ENCODE measurements at places on chromosomes 16 and 17. TPM values are rescaled to one million over a fixed set of nuclear protein-coding genes. Genes with fewer than 3 reads are reported as not detected.

Gene TP53TG3D
- total RNA-seq, result not detected

DNA sequence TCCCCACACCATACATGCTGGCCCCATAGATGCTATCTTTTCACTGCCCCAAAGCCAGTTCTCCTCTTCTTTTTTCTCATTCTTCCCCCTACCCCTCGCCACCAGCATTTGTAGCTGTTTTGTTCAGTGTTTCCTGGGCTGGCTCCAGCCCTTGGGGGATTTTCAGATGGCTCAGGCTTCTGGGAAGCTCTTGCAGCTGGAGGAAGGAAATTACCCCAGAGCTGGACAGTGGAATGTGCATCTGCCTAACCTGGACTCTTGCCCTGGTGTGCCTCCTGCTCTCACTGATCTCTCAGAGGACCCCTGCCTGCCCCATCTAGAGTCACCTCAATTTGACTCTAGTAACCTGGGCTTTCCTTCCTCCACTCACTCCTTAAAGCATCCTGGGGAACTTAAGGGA lies 82.8 kb downstream of the MYH13 start:
- peaks cover 3% of the 10 kb centered on the region for H3K27me3 ChIP-seq
- no peak overlapping the region for H3K4me3 ChIP-seq
- H3K4me1 ChIP-seq, result peaks cover 15% of the 10 kb centered on the region
- no peak overlapping the region for H3K27ac ChIP-seq
- DNase-seq, result no peak

Gene RTN4RL1
- 0.43 TPM for total RNA-seq

Gene PRSS27
- total RNA-seq, result 0.23 TPM

Gene CNGB1
- total RNA-seq, result not detected

Gene MRPL45
- total RNA-seq, result 41.3 TPM

DNA sequence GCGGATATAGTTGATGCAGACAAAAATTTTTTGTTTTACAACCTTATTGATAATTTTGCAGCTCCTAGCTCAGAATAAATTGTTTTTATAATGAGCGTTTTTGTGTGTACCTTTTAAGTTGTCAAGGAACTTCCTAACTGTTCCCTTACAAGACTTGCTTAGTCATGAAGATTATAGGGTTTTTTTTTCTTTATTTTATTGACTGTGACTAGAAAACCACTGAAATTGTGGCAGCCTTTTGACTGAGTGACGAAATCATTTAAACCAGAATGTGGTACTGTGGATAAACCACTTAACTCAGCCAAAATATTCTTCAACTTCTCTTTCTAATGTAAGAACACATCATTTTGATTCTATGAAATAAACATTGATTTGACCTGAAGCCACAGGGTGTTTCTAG lies 40.8 kb upstream of the VPS4A start:
- H3K27me3 ChIP-seq, result no peaks in the 10 kb centered on the region
- H3K4me3 ChIP-seq, result no peak overlapping the region
- H3K27ac ChIP-seq, result 0 out of 2 replicates have a peak overlapping the region, but pooled peaks have one; percentile 40

- no peaks in the 10 kb centered on the region for H3K36me3 ChIP-seq
- peaks cover 11% of the 10 kb centered on the region for H3K4me1 ChIP-seq
- H3K27me3 ChIP-seq, result peaks cover 23% of the 10 kb centered on the region
Measured at GRCh38 chr16:58448890-58449289, 51.1 kb upstream of the NDRG4 start.

Gene ITGB3
- total RNA-seq, result 2.4 TPM

Gene CHST4
- total RNA-seq, result not detected

- peaks cover 60% of the 10 kb centered on the region for H3K4me1 ChIP-seq
- peaks cover 50% of the 10 kb centered on the region for H3K36me3 ChIP-seq
- H3K27me3 ChIP-seq, result peaks cover 6% of the 10 kb centered on the region
- no peak overlapping the region for H3K4me3 ChIP-seq
Measured at GRCh38 chr17:2076087-2076984, 21.4 kb downstream of the HIC1 start.

- H3K4me1 ChIP-seq, result peaks cover 29% of the 10 kb centered on the region
- peak within 1 kb of the TSS; percentile 95 for H3K27ac ChIP-seq
- peaks cover 20% of the 10 kb centered on the region for H3K27me3 ChIP-seq
- DNase-seq, result no peak
Measured at GRCh38 chr16:1966460-1966859, at the start of gene RNF151. RNF151 (plus strand) TSS chr16:1966856; CDS start chr16:1966882, 26 bp downstream.

Gene OTOA
- total RNA-seq, result 0.17 TPM

DNA sequence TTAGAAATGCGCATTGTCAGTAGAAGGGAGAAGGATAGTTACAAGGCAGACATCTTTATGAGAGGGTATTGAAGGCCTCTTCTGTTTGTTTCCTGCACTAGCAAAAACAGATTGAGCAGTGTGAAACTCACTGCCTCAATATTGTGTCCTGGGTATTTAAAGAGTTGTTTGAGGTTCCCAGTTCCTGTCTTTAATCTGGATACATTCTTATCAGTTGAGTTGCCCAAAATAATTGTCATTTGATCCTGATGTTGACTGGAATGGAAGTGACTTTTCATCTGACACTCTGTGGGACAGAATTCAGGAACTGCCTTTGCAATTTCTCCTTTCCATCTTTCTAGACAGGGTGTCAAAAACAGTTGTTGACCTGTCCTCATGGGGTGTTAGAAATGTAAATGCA lies 1.7 kb downstream of the ATP6V0A1 start:
- peak overlapping the region; percentile 86 for H3K27ac ChIP-seq
- DNase-seq, result no peak
- H3K4me1 ChIP-seq, result peaks cover 53% of the 10 kb centered on the region

- no peaks in the 10 kb centered on the region for H3K27me3 ChIP-seq
- H3K4me1 ChIP-seq, result peaks cover 11% of the 10 kb centered on the region
- H3K4me3 ChIP-seq, result peak overlapping the region; percentile 13
- peak overlapping the region; percentile 66 for H3K27ac ChIP-seq
Measured at GRCh38 chr17:1029196-1029921, 32.4 kb downstream of the TIMM22 start.

- peak overlapping the region; percentile 4 for H3K27ac ChIP-seq
- DNase-seq, result no peak
- peaks cover 46% of the 10 kb centered on the region for H3K4me1 ChIP-seq
- H3K4me3 ChIP-seq, result no peak overlapping the region
Measured at GRCh38 chr17:37177254-37177870, 198.4 kb upstream of the C17orf78 start.

DNA sequence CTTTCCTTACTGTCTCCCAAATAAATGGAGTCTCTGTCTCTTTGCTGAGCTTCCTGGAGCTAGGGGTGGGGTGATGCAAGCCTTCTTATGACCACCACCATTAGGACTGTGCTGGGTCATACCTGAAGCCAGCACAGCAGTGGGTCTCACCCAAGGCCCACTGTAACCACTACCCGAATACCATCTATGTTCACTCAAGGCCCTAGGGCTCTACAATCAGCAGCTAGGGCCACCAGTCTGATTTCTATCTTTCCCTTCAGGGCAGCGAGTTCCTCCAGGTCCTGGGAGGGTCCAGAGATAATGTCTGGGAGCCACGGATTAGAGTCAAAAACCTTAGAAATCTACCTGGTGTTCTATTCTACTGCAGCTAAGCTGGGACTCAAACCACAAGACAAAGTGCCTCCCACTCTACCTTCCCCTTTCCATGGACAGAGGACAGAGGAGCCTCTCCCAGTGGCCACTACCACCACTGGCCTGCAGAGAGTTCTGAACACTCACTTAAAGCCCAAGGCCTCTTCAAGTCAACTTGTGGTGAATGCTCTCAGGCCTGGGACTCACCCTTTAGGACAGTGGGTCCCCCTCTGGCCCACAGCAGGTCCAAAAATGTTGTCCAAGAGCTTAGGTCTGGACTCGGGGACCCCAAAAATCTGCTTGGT lies 10.9 kb upstream of the TMEM219 start:
- H3K27ac ChIP-seq, result no peak overlapping the region
- H3K36me3 ChIP-seq, result no peaks in the 10 kb centered on the region
- no peak overlapping the region for H3K4me3 ChIP-seq
- no peak for DNase-seq
- peaks cover 2% of the 10 kb centered on the region for H3K27me3 ChIP-seq
- no peaks in the 10 kb centered on the region for H3K4me1 ChIP-seq

GRCh38 chr16:48811478-48811877 lies 201.5 kb upstream of the N4BP1 start:
- DNase-seq, result no peak
- no peak overlapping the region for H3K27ac ChIP-seq
- no peaks in the 10 kb centered on the region for H3K36me3 ChIP-seq
- H3K27me3 ChIP-seq, result no peaks in the 10 kb centered on the region
- H3K4me1 ChIP-seq, result no peaks in the 10 kb centered on the region
- no peak overlapping the region for H3K4me3 ChIP-seq

- H3K4me3 ChIP-seq, result peak overlapping the region; percentile 90
- H3K4me1 ChIP-seq, result peaks cover 42% of the 10 kb centered on the region
- no peak for DNase-seq
- H3K27me3 ChIP-seq, result 0 out of 2 replicates have a peak, but pooled peaks cover 5% of the 10 kb centered on the region
- H3K27ac ChIP-seq, result peak overlapping the region; percentile 94
- H3K36me3 ChIP-seq, result no peaks in the 10 kb centered on the region
Measured at GRCh38 chr16:50267651-50268050, 1.3 kb downstream of the ADCY7 start.

DNA sequence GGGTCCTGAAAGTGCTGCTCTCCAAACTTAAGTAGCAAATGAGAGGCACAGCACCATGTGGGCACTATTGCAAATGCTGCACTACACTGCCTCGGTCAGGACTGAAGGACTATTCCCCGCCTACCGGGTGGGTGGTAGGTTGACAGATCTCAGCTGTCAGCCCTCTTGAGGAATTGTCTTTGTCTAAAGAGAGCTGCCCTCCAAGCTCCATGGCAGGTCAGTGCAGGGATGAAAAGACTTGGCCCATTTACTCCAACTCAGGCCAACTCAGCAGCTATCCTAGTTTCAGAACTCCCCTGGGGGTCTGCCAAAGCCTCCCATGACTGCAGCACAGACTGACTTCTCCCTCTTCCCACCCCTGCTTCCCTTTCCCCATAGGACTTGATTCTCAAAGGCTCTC lies 3.4 kb upstream of the PDZD9 start:
- no peaks in the 10 kb centered on the region for H3K36me3 ChIP-seq
- H3K27me3 ChIP-seq, result peaks cover 2% of the 10 kb centered on the region
- peaks cover 47% of the 10 kb centered on the region for H3K4me1 ChIP-seq
- DNase-seq, result no peak

GRCh38 chr16:22191532-22192260 lies 14.4 kb upstream of the EEF2K start:
- peak overlapping the region; percentile 96 for H3K4me3 ChIP-seq
- peak overlapping the region; percentile 100 for H3K27ac ChIP-seq
- DNase-seq, result no peak
- no peaks in the 10 kb centered on the region for H3K36me3 ChIP-seq
- H3K27me3 ChIP-seq, result peaks cover 4% of the 10 kb centered on the region

Gene SLFN14
- not detected for total RNA-seq

Gene LITAFD
- not detected for total RNA-seq

GRCh38 chr16:52257534-52257933 lies 289.4 kb downstream of the TOX3 start:
- DNase-seq, result no peak
- H3K4me3 ChIP-seq, result no peak overlapping the region
- no peaks in the 10 kb centered on the region for H3K4me1 ChIP-seq
- no peaks in the 10 kb centered on the region for H3K36me3 ChIP-seq
- H3K27me3 ChIP-seq, result no peaks in the 10 kb centered on the region

DNA sequence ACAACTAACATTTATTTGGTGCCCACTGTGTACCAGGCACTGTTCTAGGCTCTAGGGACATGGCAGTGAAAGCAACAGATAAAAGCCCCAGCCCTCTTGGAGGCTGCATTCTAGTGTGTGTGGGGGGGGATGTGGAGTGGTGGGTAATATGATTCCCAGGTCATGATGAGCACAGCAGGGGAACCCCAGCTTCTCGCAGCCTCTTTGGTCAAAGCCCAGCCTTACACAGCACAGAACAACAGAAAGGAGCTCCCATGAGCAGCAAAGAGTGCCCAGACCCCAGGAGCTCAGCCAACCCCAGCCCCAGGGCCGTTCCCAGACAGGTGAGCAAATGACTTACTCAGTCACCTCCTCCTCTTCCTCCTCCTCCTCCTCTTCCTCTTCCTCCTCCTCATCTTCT lies 21.9 kb downstream of the CNGB1 start:
- no peaks in the 10 kb centered on the region for H3K4me1 ChIP-seq
- no peaks in the 10 kb centered on the region for H3K36me3 ChIP-seq
- no peak overlapping the region for H3K27ac ChIP-seq
- DNase-seq, result no peak
- H3K4me3 ChIP-seq, result no peak overlapping the region

Gene TP53TG3C
- not detected for total RNA-seq

Gene SPAG5
- total RNA-seq, result 51.5 TPM

DNA sequence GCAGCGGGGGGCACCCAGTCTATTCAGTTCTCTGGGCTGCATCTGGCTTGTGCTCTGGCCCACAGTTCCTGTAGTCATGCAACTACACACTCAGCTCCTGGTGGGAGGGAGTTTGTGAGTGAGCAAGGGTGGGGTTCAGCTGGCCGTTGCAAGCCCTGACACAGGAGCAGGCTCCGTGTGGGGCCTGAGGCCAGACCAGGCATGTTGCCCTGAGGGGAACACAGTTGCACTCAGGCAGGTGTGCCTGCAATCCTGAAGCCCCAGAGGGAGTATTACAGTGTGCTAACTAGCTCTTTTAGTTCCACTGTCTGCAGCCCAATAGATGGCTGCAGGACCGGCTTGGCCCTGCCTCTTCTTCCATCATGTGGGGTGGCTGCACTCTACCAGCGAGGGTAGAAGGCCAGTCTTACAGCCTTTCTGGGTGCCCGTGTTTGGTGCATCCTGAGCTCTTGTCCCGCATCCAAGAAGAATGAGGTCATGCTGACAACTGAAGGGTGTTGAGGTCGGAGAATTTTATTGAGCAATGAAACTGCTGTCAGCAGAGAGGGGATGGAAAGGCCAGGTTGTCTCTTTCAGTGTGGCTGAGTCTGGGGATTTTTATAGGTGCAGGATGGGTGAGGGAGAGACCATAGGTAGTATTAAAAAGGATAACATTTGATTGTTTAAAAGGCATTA lies 49.9 kb upstream of the ELAC2 start:
- peaks cover 6% of the 10 kb centered on the region for H3K27me3 ChIP-seq
- DNase-seq, result no peak
- no peak overlapping the region for H3K4me3 ChIP-seq
- H3K27ac ChIP-seq, result no peak overlapping the region
- no peaks in the 10 kb centered on the region for H3K36me3 ChIP-seq
- H3K4me1 ChIP-seq, result no peaks in the 10 kb centered on the region

DNA sequence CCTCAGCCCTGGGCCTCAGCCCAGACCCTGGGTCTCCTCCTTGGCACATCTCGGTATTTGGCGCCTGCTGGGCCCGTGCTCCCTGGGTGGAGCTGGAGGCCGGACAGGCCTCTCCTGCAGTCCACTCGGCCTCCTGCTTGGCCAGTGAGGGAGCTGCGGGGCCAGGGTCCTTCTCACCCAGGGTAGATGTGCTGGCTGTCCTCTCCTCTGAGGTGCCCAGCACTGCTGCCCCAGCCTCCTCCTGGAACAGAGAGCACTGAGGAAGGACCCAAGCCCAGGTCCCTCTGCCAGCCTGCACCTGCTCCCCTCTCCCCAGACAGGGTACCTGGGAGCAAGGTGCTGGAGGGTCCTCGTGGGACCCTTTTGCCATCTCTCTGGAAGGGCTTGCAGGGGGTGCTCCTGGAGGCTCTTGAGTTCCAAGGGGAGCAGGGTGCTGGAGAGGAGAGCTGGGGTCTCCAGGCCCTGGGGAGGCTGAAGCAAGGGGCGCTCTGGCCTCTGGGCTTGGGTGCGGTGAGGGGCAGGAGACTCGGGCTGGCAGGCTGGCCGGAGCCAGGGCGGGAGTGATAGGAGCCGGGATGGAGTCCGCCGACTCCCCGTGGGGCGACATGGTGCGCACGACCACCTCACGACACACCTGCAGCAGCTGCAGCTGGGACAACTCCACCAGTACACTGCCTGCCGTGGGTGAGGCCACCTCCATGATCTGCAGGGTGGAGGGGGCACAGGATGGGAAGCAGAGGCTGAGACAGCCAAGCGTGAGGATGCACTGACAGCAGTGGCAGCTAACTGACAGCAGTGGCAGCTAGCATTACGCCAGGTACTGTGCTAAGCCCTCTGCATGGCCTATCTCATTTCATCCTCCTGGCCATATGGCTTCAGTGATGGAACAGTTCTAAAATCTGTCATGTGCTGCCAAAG lies 17.8 kb downstream of the TSPOAP1 start:
- DNase-seq, result no peak
- H3K36me3 ChIP-seq, result no peaks in the 10 kb centered on the region
- no peaks in the 10 kb centered on the region for H3K4me1 ChIP-seq
- H3K27me3 ChIP-seq, result peaks cover 9% of the 10 kb centered on the region

Measured in HFFc6 (cell line).